AG04449 (cell line): ENCODE measurements at places on chromosomes 1 and 21.

DNA sequence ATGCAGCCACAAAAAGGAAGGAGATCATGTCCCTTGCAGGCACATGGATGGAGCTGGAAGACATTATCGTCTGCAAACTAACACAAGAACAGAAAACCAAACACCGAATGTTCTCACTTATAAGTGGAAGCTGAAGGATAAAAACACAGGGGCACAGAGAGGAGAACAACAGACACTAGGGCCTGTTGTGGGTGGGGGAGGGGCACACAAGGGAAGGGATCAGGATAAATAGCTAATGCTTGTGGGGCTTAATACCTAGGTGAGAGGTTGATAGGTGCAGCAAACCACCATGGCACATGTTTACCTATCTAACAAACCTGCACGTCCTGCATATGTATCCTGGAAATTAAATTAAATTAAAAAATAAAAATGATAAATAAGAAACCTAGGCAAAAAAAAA is 969.9 kb downstream of the TTLL7 start:
- no peak for DNase-seq

DNA sequence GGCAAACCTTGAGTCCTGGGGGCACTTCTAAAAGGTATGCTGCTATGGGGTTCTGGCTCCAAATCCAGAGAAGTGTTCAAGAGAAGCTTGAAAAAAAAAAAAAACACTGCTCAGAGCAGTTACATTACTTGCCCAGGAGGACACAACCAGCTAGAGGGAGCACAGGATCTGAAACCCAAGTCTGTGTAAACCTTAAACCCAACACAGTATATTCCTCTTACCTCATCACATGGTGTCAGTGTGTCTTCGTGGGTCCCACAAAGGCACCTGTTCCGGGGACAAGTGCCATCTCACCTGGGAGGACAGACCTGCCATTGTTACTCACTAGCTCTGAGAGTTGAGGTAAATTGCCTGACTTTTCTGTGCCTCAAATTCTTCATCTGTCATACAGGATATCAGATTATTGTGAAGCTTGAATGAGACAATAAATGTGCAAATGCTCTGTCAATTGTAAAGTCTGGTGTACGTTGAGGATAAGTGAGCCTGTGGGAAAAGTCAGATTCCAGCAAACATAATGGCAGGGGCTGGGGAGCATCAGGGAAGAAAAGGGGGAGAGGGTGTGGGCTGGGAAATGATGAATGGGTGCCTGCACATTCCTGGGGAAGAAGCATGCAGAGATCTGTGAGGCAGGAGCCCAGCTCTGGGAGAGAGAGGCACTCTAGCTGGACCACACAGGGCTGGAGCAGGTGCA is 170.4 kb upstream of the ZC3H12A start:
- no peak for DNase-seq

DNA sequence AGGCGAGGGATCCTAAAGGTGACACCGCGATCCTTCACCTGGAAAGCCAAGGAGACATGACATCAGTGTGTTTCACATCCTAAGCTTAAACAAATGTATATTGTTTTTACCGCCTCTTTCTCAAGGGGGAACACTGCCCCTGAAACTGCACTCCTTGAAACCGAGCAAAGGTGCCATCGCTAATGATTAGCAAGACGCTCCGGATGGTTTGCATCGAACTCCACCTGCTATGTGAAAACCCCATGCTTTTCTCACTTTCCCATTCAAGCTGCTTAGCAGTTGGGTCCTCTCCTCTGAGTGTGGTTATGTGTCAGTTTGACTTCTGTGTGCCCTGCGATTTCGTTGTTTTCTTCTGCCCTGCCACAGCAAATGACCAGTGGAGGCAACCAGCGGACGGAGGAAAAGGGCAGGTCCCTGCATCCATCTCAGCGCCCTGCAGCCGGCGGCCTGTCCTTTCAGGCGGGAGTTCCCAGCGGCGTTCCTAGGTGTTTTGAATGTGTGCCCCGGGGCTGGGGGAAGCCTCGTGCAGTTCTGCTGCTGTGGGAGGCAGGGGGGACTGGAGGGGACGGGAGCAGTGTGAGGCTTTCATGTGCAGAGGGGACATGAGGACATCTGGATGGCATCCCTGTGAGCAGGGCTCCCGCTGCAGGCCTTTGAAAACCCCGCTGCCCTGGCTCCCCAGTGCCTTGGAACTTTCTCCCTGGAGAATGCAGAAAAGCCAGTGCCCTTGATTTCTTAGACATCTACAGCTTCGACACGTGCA is 16.1 kb downstream of the ZBTB18 start:
- DNase-seq = no peak

DNA sequence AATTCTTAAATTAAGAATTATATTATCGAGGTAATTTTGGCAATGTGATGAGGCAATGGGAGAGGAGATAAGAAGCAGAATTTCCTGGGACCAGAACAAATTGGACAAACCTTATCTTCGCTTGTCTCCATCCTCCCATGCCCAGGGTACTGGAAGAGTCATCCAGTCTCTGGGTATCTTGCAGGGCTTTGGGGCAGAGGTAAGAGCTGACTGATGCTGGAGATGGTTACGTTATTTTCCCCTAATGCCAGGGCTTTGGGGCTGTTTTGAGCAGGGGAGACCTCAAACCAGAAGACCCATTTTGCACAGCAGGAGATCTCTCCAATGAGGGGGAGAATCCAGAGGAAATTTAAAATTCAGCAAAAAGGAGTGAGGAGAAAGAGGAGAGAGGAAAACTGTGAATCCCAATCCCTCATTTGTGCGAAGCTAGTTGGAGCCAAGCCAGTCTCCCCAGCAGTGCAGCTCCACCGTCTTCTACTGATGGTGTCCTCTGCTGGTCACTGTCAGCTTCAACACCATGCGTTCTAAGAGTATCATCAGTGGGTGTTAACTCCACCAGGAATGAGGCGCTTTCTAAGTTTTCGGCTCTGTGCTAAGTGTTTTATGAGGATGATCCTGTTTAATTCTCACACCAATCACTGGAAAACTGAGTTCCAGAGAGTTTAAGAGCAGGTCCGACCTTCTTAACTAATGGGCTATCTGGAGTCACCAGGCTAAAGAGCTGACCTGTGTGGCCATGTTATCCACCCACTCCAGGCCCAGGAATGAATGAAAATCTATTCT is 86.8 kb upstream of the CD34 start:
- DNase-seq = no peak
